ENCODE measurements at places on chromosomes 6 and 20.

DNA sequence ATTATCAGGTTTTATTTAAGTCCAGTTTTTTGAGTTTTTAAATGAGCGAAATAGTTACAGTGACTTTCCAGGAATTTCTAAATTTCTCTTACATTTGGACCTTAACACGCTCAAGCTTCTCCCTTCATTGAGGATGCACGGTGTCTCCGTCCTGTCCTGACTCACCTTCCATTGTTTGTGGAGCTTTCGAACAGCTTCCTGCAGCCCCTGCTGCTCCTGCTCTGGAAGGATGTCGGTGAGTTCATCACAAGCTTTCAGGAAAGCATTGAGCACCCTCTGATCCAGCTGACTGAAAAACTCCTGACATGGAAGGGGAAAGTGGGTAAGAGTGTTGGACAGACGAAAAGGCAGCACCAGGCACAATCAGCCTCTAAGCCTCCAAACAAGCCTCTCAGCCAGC is 183.7 kb downstream of the SYNE1 start:
- DNase-seq = no peak

- no peak for DNase-seq
These were observed 104.7 kb upstream of the PMEPA1 start for GRCh38 chr20:57814529-57814928.

- DNase-seq = no peak
These were observed 16.6 kb downstream of the PHACTR3 start for GRCh38 chr20:59620860-59621505.

DNA sequence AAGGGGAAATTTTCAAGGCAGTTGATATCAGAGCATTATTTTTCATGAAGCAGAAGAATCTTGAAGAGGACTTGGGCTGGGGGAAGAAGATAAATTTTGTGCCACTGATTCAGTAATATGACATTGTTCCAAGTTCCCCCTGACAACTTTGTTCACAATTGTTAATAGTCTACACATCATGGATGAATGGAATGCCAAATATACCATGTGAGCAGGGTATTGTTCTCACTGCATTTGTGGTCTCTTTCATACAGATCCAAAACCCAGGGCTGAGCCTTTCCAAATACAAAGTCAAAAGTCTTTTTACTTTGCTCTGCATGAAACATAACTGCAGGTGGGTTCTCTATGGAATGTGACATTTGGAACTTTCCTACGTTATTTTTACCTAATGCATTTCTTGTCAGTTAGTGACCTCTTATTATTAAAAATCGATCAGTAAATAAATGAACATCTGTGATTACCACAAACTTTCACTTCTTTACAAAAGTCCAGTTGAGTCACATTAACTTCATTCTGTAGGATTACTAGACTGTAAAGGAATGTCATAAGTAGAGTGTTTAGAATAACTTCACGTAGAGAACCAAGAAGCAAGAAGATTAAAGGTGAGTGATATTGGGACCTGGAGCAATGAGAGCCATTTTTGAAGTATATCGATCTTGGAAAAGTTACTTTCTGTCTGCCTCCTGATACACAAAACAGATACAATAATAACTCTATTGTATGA is 100.9 kb downstream of the RCAN2 start:
- peak; percentile 47 for DNase-seq

- DNase-seq = no peak
These were observed 15.1 kb upstream of the NOL7 start for GRCh38 chr6:13600036-13600435.
